ENCODE measurements at places on chromosomes 13 and 19.

DNA sequence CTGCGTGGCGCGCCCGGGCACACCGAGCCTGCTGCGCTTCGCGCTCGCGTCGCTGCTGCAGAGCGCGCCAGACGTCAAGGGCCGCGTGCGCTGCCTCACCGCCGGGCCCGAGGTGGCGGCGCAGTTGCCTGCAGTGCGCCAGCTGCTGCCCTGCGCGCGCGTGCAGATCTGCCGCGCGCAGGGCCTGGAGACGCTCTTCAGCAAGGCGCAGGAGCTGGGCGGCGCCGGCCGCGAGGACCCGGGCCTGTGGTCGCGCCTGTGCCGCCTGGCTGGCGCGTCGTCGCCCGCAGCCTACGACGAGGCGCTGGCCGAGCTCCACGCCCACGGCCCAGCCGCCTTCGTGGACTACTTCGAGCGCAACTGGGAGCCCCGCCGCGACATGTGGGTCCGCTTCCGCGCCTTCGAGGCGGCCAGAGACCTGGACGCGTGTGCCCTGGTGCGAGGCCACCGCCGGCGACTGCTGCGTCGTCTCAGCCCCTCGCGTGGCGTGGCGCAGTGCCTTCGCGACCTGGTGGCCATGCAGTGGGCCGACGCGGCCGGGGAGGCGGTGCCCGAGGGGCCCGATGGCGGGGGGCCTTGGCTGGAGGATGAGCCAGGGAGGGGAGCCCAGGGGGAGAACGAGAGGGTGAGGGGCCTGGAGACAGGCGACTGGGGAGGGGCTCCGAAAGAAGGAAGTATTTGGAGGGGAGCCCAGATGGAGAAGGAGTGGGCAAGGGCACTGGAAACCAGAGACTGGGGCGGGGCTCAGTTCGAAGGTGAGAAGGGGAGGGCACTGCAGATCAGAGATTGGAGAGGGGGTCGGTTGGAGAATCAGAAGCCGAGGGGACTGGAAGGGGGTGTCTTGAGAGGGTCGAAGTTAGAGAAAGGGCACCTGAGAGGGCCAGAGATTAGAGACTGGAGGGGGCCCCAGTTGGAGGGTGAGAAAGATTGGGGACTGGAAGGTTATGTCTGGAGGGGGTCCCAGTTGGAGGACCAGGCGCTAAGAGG is 24.7 kb downstream of the ZSWIM9 start:
- DNase-seq, result no peak

DNA sequence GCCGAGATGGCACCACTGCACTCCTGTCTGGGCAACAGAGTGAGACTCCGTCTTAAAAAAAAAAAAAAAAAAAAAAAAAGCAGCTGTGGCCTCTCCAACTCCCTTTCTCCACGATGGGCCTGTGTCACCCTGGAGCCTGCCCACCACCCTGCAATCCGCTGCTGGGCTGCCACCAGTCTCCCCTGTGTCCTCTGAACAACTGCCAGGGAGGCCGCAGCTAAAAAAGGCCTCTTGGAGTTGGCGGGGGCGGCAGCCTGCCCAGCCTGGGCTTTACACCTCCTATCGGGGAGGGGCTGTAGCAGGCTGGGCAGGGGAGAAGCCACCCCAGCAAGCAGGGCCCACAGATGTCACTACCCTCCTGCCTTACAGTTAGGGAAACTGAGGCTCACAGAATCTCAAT is 3.5 kb downstream of the CDC37 start:
- DNase-seq, result no peak

DNA sequence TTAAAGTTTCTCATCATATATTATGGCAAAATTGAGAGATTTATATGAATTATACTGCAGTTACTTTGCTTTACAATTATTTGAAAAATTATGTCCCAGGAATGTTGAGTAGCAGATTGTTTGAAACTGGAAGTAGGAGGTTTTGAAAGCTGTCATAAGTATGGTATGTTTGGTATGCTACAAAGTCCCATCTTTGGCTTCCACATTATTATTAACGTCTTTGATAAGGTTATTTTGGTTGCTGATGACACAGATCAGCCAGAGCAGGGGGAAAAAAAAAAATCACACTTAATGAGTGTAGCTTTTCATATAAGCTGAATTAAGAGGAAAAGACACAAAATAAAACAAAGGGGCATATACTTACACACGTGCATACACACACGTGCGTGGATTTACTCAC is 130.1 kb downstream of the SLITRK1 start:
- DNase-seq, result no peak

DNA sequence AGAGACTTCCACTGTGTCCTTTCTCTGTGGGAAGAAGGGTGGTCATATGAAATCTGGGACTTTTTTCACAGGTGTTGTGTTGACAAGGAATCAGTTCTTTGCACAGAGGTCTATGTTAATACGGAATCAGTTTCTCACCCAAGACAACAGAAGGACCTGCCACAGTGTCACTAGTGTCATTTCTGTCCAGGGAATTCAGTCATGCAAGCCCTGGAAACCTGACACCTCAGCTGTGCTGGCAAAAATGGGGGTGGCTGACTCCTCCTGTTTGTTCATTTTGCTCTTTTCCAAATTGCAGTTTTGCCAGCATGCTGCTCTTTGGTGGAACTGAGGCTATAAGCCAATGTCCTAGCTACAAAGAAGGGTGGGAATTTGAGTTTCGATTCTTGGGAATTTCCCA is 49.8 kb upstream of the ESD start:
- DNase-seq, result no peak

DNA sequence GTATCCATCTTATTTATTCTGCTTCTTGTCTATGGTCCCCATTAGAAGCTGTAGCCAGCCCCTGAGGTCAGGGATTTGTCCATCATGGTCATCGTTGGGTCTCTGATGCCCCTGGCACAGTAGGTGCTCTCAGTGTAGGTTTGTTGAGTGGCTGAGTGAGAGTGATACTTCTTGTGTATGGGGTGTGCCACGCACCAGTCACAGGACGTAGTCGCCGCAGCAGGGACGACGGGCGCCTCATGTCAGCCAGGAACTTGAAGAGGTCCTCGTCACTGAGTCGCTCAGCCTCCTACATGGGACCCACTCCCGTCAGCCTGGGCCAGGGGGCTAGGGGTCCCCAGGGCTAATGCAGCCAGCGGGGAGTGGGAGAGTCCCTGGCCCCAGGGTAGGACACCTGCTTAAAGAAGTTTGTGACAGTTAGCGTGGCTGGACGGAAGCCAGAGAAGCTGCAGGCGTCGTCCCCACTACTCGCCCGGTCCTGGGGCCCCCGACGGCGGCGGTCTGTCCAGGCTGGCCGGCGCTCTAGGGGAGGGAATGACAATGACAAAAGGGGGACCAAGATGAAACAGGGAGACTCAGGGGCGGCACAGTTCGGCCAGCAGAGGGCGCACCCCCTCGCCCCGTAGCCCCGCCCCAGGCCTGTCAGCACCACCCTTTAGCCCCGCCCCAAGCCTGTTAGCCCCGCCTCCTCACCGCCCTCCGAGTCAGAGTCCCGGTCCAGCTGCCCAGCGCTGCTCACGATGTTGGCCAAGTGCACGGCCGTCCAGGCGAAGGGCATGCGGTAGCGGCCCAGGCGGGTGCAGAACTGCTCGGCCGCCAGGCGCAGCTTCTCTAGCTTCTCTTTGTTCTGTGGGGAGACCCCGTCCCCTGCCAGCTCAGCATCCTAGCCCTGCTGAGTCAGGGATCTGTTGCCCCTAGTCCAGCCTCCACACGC is 3.7 kb downstream of the ANGPTL8 start:
- peak; percentile 81 for DNase-seq

DNA sequence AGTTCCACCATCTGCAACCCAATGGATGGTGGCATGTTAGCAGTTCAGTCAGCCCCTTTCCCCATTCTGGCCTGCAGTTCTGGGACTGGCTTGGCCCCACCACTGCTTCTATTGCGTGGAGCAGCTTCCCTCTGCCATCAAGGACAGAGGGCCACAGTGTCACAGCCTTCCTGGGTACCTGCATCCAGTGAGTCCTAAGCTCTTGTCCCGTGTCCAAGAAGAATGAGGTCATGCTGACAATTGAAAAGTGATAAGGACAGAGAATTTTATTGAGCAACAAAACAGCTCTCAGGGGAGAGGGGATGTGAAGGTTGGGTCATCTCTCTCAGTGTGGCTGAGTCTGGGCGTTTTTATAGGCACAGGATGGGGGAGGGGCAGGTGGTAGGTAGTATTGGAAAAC is 33.5 kb upstream of the SIN3B start:
- no peak for DNase-seq

- no peak for DNase-seq
These were observed 12.9 kb upstream of the NDUFS7 start for GRCh38 chr19:1370579-1371361.

- DNase-seq, result no peak
These were observed 321.8 kb upstream of the NBEA start for GRCh38 chr13:34620074-34620850.

DNA sequence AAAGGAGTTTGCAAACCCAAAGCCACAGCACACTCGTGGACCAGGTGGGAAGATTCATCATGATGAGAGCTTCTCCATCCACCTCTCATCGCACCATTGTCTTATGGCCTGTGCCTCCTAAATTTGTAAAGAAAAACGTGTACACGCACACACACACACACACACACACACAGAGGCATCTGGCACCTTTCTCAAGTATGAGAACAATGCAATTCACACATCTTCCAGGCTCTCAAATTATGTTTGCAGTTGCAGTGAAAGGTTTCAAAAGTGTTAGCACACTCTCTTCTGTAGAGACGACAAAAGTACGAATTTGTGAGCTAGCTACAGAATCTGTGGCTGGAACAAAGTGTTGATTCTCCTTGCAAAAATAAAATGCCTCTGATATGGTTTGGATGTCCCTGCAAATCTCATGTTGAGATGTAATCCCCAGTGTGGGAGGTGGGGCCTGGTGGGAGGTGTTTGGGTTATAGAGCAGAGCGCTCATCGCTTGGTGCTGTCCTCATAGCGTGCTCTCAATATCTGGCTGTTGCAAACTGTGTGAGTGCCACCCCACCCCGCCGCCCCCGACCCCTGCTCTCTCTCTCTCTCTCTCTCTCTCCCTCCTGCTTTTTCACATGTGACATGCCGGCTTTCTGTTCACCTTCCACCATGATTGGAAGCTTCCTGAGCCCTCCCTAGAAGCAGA is 21.8 kb upstream of the RAB20 start:
- DNase-seq, result no peak

GRCh38 chr19:34330116-34330515 is 34.9 kb upstream of the GPI start:
- DNase-seq, result no peak

- no peak for DNase-seq
These were observed 38.4 kb downstream of the CCL25 start for GRCh38 chr19:8090950-8091349.

- no peak for DNase-seq
These were observed 82.4 kb downstream of the PIBF1 start for GRCh38 chr13:72864142-72865011.

GRCh38 chr19:14779151-14779550 is 791 bp upstream of the ADGRE2 start:
- no peak for DNase-seq

DNA sequence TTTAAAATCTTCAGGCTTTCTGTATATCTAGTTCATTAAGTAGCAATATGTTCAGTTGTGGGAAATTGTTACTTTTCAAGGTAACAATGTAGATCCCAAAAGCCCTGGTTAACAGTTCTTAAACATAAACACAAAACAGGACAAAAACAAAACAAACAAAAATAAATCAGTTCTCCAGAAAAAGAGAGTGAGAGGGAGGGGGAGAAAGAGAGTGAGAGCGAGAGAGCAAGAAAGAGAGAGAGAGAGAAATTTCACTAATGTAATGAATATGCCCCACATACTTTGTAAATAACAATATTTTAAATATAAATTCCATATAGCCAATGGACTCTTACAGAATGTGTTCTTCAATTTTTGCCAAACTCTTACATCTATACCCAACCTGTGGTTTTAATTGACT is 275.5 kb downstream of the GPC6 start:
- DNase-seq, result no peak

- DNase-seq, result peak; percentile 42
These were observed 12.0 kb upstream of the SHFL start for GRCh38 chr19:10074153-10074552.

- no peak for DNase-seq
These were observed 146.9 kb upstream of the SOX21 start for GRCh38 chr13:94859278-94859691.

DNA sequence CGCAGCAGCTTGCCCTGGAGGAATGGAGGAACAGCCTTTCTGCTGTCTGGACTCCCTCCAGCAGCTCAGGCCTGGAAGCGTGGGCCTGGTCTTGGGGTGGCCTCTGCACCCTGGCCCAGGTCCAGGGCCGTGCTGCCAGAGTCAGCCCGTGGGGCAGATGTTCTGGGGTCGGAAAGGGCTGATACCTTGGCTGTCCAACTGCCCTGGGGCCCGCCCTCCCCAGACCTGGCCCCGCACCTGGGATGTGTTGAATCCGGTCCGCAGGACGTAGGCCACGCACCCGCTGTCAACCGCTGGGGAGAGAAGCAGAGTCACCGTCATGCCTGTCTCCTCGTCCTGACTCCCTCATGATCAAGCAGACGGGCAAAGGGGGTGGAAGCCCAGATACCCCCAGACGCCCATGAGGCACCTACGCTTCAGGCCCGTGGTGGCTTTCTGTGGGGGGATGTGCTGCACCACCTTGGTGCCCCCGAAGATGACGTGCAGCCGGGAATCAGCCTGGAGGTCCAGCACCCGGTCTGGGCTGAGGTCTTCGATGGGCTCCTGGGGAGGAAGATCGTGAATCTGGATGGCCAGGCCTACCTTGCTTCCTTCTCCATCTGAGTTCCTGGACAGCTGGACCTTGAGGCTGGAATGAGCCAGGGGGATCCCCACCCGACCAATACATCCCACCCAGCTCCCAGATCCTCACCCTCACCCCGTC is 7.7 kb downstream of the ATP13A1 start:
- DNase-seq, result no peak

GRCh38 chr13:23615395-23616081 is 45.3 kb downstream of the TNFRSF19 start:
- no peak for DNase-seq

DNA sequence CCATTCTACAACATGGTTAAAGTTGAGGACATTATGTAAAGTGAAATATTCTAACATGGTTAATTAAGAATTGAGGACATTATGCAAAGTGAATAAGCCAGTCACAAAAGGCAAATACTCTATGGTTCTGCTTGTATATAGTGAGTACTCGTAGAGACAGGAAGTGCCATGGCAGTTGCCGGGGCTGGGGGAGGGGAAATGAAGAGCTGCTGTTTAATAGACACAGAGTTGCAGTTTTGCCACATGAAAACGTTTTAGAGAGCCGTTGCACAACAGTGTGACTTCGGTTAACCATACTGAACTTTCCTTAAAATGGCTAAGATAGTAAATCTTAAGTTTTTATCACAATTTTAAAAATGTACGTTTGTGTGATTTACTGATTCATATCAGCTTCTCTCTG is 176.9 kb downstream of the SHISA2 start:
- peak; percentile 19 for DNase-seq

DNA sequence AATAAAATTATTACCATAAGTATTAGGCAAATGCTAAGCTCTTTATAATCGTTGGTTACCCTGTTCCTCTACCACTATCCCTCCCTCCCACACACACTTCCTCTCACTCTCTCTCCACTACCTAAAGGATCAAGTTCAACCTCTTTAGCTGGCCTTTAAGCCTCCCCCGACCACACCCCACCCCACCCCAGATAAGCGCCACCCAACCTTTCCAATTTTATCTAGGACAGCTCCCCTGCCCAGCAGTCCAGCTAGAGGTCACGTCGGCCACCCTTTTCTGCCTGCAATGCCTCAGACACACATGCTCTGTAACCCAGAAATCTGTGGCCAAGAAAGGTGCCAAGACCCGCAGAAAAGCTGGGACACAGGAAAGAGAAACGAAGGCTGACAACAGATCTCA is 1.1 kb downstream of the LYPD4 start:
- no peak for DNase-seq
